GM10248 (cell line): ENCODE measurements at places on chromosomes 3 and 15.

DNA sequence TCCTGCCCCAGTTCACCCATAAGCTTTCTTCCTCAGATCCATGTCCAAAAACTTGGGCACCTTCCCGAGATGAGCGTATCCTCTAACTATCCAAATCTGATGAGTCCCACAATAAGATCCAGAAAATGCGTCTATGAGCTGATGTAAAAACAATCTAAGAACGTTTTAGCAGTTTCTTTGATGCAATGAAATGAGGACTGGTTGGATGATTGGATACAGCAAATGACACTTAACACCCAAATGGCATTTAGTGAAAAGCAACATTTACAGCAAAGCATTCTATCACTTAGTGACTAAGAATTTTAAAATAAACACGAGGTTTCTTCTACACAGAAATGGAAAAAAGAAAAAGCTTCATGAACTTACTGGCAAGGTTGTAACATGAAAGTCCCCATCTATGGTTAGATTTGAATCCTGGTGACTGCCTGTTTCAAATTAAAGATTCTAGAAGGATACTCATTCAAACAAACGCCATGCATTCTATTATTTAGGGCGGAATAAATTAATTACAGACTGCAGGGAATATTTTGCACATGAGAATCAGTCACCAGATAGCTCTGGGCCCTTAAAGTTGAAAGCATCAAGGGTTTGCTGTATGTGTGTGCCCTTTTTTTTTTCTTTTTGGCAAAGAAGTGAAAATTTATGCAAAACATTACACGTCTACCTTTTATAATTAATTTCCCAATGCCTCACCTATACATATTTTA is 598.6 kb downstream of the FOXP1 start:
- DNase-seq, result no peak

DNA sequence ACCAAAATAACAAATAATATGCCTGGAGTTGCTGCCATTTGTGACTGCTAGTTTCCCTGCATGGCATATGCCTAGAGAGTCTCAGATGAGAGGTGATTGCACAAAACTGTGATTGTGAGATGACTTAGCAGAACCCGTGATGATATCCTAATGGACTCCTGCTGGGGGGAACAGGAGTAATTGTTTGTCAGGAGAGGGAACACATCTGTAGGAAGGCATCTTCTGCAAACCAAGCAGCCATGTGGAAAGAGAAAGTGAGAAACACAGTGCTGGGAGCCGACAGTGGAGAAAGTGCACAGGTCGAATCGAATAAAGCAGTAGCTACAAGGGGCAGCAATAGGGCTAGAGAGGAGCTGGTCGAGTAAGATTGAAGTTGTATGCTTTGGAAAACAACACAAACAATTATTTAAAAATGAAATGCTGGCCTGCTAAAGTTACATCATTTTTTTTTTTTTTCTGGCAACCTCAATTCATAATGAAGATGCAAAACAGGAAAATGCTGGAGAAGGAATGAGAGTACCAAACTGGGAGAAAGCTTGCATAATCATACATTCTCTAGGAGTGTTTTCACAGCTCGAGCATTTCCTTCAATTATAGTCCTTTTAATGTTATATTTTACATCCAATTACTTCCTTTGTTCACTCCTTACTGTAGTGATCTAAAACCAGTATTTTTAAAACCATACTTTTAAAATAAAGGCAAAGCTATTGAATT is 494.2 kb upstream of the AGTR1 start:
- no peak for DNase-seq

DNA sequence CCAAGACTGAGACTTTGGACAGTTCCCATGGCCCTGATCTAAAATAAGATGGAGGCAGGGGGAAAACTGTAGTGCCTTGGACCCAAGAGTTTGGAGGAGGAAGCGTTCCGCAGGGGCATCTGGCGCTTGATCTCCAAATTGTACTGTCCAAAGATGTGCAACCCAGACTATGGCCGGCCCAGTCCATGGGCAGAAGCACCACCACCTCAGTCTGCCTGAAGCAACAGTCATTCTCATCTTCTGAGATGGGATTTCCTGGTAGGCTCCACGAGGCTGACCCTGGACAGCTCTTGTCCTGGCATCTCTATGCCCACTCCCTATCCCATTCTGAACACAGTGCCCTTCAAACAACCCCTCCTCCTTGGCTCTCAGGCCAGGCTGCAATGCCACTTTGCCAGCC is 3.6 kb downstream of the INSYN1 start:
- DNase-seq, result no peak

DNA sequence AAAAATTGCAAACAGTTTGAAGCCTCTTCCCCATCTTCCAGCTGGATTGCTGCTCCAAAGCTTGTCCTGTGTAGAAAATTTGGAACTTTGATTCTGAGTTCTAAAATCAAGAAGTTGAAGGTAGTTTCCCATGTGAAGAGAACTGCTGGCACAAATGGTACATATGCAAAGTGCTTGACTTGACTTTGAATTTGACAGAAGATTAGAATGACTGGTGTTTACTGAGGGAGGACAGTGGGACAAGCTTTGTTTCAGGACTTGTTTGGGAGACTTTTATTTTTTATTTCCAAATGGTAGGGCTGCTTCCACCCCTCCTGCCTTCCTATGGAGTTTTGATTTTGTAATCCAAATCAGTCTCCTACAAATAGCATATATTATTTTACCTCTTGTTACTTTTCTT is 7.4 kb downstream of the ZFAND6 start:
- no peak for DNase-seq

- peak; percentile 67 for DNase-seq
Measured at GRCh38 chr3:58214484-58215316, 3.9 kb upstream of the DNASE1L3 start.

DNA sequence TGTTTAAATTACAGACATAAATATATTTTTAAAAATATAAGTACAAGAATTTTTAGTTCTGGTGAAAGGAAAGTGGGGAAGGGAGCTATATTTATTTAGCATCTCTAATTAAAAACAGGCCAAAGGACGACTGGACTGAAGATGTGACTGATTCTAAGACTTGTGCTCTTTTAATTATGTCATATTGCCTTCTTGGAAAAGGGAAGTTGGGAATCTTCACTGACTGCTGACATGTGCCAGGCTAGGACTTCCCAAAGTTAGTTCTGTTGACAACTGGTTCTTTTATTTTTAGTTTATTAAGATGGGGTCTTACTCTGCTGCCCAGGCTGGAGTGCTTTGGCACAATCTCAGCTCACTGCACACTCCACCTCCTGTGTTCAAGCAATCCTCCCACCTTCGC is 13.5 kb downstream of the CNOT10 start:
- DNase-seq, result no peak
